ENCODE measurements at places on chromosomes 7 and 10.

DNA sequence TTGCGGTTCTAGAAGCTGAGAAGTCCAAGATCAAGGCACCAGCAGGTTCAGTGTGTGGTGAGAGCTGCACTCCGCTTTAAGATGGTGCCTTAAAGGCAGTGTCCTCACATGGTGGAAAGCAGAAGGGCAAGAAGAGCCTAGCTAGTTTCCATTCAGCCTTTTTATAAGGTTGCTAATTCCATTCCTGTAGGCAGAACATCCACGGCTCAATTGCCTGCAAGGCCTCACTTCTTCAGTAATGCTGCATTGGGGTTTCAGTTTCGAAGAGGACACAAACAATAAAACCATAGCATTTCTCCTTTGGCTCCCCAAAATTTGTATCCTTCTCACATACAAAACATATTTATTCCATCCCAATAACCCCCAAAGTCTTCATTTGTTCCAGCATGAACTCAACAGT is 109.5 kb upstream of the KCND2 start:
- DNase-seq, result no peak

DNA sequence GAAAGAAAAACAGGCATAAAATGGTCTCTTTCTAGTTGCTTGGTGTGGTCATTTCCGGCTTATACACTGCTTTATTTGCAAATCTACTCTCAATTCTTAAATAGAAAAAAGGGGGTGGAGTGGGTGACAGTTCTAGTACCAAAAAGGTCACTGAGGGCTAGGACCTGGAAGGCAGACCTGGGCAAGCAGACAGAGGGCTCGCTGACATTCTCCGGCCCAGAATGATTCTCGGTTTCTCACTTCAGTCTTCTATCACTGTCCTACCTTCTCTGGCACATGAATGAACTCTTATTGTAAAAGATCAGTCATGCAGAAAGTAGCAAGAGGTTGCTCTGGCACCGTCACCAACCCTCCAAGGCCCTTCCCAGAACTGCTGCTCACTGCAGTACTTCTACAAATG is 54.0 kb downstream of the MALSU1 start:
- no peak for DNase-seq

DNA sequence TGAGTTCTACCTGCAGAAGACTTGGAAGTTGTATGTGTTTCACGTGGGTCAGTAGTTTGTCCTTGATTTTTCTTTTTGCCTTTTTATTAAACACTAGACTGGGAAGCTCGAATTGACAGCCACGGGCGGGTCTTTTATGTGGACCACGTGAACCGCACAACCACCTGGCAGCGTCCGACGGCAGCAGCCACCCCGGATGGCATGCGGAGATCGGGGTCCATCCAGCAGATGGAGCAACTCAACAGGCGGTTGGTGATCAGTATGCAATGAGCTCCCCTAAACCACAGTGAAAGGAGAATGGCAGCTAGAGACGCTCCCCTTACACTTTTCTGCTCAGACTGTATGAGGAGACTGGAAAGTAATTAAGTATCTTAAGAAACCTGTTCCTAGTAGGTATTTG is 126.7 kb upstream of the STK17A start:
- DNase-seq, result no peak

DNA sequence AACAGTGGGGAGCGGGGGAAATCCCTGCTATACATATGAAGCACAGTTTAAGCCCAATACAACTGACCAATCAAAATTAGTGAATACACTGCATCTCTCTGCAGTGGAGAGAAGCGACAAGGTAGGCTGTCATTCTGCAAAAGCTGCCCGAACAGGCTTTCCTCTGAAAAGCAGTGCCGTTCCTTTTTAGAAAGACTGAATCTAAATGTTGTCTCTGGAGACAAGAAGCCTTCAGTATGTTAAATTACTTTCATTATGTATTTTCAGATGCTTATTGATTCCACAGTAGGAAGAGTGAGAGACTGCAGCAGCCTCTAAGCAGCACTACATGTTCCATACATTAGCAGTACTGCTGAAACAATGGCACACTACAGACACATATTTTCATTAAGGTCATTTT is at the start of gene GPR22:
GPR22 (plus strand) TSS at position 129 of the 400 bp plus-strand sequence. CDS start 4,004 bp downstream, outside the sequence.
- no peak for DNase-seq

DNA sequence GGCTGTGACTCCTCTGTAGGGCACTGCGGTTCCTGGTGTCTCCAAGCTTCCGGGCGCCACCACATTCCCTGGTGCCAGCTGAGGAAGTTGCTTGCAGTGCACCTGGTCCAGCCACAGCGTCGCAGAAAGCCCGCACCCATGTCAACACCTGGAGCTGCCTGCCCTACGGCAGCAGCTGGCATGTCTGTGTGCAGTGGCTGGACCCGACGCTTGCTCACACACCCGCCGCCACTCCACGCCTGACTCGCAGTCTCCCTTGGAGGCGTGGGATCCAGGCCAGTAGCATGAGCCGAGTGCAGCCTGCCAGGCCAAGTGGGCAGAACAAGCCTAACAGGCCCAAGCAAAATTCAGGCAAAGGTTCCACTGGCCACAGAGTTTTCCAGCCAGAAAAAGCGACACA is 118.1 kb upstream of the PHF14 start:
- DNase-seq, result no peak

DNA sequence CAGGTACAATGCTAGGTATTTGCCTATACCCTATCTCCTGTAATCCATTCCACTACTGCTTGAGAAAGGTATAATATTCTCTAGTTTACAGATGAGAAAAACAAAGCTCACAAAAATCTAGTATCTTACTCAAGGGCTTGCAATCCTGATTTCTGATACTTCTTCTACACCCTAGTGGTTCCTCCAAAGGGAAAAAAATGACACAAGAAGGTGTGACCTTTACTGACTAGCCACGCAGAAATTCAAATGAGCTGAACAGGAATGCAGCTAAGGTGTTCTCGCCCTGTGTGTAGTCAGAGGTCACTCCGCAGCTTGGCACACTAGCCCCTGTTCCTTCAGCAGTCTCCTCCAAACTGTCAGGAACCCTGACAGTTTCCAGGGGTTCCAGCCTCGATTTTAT is 59.5 kb upstream of the TM9SF3 start:
- no peak for DNase-seq

DNA sequence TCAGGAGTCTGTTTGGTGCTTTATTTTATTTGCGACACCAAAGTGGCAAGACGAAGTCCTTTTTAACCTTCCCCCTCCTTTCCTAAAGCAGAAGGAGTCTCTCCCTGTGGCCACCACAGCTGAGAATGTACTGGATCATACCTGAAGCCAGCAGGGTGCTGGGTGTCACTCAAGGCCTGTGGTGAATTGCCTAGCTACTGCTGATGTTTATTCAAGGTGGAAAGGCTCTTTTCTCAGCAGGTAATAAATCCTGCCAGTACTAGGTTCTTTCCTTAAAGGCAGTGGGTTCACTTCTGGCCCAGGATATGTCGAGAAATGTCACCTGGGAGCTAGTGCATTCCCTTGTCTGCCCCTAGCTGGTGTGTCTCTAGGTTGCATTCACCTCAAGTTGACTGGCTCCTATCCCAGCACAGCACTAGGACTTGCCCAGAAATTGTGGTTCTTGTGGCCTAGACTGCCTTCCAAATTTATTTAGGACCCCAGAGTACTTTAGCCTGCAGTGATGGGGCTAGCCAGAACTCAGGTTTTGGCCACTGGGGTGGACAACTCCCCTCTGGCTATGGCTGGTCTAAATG is 60.8 kb upstream of the FAM3C start:
- no peak for DNase-seq

GRCh38 chr7:90532231-90532929 is 62.9 kb downstream of the PTTG1IP2 start:
- no peak for DNase-seq

- no peak for DNase-seq
Observed at GRCh38 chr7:77427996-77428603, 12.0 kb upstream of the GSAP start.

GRCh38 chr7:153835103-153835502 is 217.1 kb upstream of the DPP6 start:
- DNase-seq, result no peak

GRCh38 chr7:24742506-24743162 is 14.6 kb downstream of the GSDME start:
- no peak for DNase-seq

GRCh38 chr10:34186745-34187144 is 628.4 kb downstream of the PARD3 start:
- DNase-seq, result no peak

DNA sequence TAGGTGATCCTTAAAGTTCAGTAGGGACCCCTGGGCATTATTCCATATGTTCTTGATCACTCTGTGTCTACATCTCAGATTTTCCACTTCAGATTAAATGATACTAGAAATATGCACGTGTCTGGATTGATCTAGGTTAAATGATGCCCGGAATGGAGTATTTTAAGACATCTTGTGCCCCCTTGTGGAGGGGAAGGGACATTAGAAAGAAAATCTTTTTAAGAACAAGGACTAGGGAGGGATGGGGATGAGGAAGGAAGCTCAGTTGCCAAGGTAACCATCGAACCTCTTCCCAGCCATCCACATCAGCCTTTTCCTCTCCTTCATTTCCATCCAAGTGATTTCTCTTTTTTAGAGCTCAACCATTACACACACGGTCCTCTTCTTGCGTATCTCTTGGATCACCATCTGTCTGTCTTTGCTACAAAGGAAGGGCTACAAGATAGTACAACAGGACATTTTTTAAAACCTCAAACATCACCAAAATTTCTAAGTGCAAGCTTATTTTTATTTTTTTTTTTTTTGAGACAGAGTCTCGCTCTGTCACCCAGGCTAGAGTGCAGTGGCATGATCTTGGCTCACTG is 40.5 kb downstream of the PRSS2 start:
- DNase-seq, result no peak

- no peak for DNase-seq
Observed at GRCh38 chr7:137110091-137110509, 233.4 kb downstream of the PTN start.

GRCh38 chr10:131187926-131188325 is 123.6 kb downstream of the TCERG1L start:
- DNase-seq, result no peak
